Activated CD4-positive, alpha-beta T cell treated with anti-CD3 and anti-CD28 coated beads for 1 hour (primary cell): ENCODE measurements at places on chromosomes 11 and 22.

DNA sequence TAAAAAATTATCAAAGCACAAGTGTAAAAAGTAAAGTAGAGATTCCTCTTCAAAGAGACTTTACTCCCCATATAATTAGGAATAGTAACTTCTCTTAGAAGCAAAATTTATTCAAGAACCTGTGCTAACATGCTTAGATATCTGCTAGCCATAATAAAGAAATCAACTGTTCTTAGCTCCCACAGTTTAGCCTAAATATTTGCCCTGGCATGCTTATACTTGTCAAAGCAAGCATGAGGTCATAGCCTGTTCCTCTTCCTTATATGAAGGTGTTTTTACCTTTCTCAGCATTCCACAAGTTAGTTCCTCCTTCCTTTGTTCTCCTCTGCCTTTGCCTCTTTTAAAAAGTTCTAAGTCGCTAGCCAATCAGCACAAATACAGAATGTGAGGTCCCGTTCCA is 30.3 kb downstream of the RIC3 start:
- no peak for DNase-seq

- no peak for DNase-seq
Observed at GRCh38 chr11:127003260-127003981, 2.9 kb upstream of the KIRREL3 start.

- no peak for DNase-seq
Observed at GRCh38 chr11:17775507-17776211, 41.1 kb downstream of the KCNC1 start.

- peak; percentile 68 for DNase-seq
Observed at GRCh38 chr11:75204685-75205563, 35.6 kb upstream of the TPBGL start.

DNA sequence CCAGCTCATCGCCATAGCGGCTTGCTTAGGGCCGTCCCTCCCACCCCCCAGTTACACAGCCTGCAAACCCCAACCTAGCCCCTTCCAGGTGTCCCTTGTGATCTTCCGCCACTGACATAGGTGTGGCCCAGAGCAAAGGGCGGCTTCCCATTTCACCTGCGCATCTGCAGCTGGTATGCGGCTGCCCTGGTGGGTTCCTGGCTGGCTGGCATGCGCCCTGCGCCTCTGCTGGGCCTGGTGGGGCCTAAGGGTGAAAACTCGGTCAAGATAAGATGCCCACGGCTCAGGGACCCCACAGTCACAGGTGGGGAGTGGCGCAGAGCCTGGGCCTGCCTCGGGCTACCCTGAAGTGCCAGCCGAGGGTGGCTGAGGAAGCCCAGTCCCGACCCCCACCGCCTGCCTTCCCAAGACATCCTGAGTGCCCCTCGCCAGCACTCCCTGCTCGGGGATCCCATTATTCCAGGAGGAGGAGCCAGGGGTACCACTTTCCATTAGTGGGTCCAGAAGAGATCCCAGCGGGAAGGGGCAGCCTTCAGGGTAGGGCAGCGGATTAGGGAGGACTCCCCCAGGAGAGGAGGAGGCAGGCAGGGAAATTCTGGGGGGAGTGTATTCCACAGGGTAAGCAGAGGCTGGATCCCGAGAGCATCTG is 36.9 kb upstream of the KCNQ1OT1 start:
- no peak for DNase-seq
